ENCODE measurements at places on chromosomes 4 and X. TPM values are rescaled to one million over a fixed set of nuclear protein-coding genes. Genes with fewer than 3 reads are reported as not detected.

Gene HCFC1
- 136 TPM for total RNA-seq

Gene ZBTB49
- 8.1 TPM for total RNA-seq

Gene ADGRG2
- total RNA-seq, result not detected

Gene SYTL5
- not detected for total RNA-seq

Gene DSPP
- total RNA-seq, result not detected

Gene GPRASP2
- 0.21 TPM for total RNA-seq

Gene TRPC3
- total RNA-seq, result 0.84 TPM

Gene NAP1L2
- 1.8 TPM for total RNA-seq

Gene HELQ
- 14.8 TPM for total RNA-seq

Gene VCX2
- total RNA-seq, result not detected

Gene ARR3
- total RNA-seq, result not detected

Gene HMX1
- total RNA-seq, result not detected

Gene CXCR3
- 119 TPM for total RNA-seq

Gene BCORL1
- 10.2 TPM for total RNA-seq

Gene SCLT1
- 31.3 TPM for total RNA-seq

Gene NEUROG2
- 0.12 TPM for total RNA-seq

Gene ANOS1
- not detected for total RNA-seq

Gene SLC9B1
- total RNA-seq, result 1.2 TPM

Gene RPA4
- total RNA-seq, result 0.91 TPM

Gene DCAF8L2
- not detected for total RNA-seq

Gene SYTL4
- not detected for total RNA-seq

Gene HAND2
- total RNA-seq, result not detected

Gene GUCY1B1
- 0.09 TPM for total RNA-seq

Gene GPRIN3
- total RNA-seq, result 66.9 TPM

Gene MAGEA10
- not detected for total RNA-seq

Gene MCTS1
- 57.6 TPM for total RNA-seq

Gene ESX1
- total RNA-seq, result not detected

Gene POF1B
- total RNA-seq, result not detected

Gene FREM3
- total RNA-seq, result not detected

Gene GASK1B
- not detected for total RNA-seq

Data from activated CD8-positive, alpha-beta memory T cell treated with anti-CD3 and anti-CD28 coated beads, Interleukin-2, amount 10 ng/mL, durations not matched to agents 7 days and 5 days (primary cell).